ENCODE measurements at places on chromosomes 6 and 20.

DNA sequence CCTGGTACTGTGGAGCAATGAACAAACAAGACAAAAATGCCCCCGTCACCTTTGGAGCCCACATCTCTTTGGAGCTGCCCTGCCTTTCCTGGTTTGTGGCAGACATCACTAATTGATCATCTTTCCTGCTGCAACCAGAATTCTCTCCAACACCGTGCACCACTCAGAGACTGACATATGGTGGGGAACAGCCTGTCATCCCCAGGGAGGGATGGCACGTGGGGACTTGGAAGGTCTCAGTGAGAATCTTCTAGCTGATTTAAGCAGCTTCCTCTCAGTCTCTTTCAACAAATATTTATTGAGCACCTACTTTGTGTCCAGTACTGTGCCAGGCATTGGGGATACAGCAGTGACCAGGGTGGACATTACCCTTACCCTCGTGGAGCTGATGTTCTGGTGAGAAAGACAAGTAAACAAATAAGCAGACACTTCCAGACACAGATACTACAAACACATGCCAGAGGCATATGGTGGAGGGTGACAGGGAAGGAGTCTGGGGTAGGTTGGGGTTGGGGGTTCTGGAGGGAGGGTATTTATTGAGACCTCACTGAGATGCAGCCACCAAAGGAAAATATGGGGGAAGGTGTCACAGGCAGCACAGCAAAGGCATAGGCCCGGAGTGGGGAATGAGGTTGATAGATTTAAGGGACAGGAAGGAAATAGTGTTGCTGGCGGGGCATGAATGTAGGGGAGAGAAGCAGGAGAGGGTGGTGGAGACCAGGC lies 82.3 kb downstream of the CEBPB start:
- DNase-seq, result no peak

GRCh38 chr6:23940466-23940865 lies 185.5 kb upstream of the NRSN1 start:
- DNase-seq, result no peak

DNA sequence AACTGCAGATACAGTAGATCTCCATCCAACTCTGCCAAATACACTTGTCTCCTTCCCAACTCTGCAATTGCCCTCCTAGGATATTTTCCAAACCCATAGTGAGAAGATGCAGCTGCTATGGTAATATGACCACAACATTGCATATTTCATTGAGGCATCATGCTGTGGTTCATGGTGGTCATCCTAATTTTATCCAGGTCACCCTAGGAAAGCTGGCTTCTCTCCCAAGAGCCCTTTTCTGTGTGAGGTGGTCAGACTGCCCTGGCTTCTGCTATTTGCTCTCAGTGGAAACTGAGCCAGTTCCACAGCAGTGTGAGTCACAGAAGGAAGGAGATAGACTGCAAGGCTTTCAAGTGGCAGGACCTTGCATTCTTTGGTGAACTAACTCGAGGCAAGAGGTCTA lies 5.5 kb downstream of the OGFRL1 start:
- no peak for DNase-seq

DNA sequence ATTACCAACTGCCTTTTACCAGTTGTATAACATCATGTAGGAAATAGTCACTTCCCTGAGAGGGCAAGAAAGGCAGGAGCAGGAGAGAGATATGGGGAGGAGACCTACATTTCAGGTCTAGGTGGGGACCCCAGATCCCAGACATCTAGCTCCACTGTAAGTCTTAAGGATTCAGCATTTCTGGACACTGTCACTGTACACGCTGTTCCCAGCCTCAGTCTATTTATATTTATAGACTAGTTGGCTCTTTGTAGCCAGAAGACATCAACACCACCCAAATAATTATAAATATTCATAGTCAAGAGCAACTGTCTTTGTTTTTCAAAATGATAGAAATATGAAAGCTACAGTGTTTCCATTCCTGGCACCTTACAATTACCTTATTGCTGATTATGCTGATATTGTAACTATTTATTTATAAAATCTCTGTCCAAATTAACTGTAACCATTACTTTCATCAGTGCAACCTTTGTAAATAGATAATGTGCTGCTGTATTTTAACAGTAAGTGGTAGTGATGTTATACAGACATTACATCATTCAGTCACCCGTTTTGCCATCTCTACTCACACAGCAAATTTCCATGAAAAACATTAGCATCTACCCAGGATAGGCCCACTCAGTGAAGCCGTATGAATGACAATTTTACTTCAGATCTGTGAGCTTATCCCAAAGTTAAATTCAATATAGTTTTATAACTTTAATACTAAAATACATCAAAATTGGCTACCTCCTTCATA lies 162.8 kb downstream of the PTPRK start:
- no peak for DNase-seq

DNA sequence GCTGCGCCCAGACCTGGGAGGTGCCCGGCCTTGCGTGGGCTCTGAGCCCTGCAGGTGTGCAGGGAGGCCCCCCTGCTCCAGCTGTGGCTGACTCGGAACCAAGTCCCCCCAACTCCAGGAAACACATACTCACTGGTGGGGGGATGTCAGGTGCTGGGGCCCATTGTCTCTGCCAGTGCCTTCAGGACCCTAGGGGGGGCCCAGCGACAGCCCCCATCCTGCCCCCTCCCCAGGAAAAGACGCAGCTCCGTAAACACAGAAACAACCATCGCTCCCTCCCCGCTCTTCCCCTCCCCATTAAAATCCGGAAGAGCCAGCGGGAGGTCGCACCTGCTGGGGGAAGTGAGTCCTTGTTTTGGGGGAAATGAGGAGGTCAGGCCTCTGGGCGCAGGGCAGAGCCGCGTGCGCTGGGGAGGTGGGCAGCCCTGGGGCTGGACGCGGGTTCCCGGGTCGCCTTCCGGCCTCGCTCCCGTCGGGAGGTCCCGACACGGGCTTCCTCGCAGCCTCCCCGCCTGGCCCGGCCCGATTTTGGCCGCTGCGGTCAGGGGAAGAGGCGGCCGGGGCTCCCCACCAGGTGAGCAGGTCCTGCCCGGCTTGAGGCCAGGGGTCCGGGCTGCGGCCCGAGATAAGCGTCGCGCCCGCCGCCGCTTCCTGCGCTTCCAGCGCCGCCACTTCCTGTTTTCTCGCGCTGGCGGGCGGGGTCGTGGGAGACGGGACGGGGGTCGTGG lies 6.2 kb downstream of the C20orf204 start:
- DNase-seq, result no peak

DNA sequence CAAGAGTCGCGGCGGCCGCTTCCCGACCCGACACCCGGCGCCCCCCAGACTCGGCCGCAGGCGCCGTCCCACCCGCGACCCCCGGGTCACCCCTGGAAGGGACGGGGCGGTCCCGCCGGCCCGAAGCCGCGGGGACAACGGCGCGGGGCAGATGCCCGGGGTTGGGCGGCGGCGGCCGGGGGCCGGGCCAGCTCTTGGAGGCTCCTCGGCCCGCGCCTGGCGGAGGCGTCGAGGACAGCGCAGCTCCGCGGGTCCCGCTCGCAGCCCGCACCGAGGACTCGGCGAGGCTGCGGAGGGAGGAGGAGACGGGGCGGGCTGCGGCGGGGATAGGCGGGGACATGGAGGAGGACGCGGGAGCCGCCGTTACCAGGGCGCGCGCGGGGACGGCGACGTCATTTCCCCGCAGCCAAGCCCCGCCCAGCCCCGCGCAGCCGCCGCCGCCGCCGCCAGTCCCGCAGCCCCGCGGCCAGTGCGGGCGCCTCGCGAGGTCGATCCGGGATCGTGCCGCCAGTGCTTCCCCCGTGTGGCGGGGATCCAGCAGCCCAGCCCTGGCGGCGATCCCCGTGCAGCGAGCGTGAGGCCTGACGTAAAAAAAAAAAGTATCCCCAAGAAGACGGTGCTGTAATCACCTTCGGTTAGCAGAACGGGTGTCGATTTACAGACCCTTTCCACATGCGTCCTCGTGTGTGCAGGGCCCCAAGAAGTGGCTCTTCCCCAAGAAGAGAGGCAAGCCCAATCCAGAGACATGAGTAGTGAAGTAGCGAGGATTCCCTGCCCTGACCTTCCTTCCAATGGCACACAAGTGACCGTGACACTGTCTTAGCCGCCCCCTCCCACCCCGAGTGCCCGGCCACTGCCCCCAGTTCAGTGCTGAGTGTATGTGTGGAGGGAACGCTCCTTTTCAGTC lies at the start of gene FAM184A:
FAM184A (minus strand) TSS at position 289 of the 907 bp plus-strand sequence. CDS start 365 bp downstream, outside the sequence.
- DNase-seq, result peak; percentile 84

GRCh38 chr6:113809826-113810225 lies 47.3 kb upstream of the MARCKS start:
- peak; percentile 6 for DNase-seq

- no peak for DNase-seq
These were observed 146.3 kb downstream of the EPM2A start for GRCh38 chr6:145588981-145589380.

All from CD4-positive, alpha-beta T cell treated with Interferon alpha-2 for 1 hour (primary cell).